ENCODE measurements at places on chromosomes 16 and 17. TPM values are rescaled to one million over a fixed set of nuclear protein-coding genes. Genes with fewer than 3 reads are reported as not detected.

DNA sequence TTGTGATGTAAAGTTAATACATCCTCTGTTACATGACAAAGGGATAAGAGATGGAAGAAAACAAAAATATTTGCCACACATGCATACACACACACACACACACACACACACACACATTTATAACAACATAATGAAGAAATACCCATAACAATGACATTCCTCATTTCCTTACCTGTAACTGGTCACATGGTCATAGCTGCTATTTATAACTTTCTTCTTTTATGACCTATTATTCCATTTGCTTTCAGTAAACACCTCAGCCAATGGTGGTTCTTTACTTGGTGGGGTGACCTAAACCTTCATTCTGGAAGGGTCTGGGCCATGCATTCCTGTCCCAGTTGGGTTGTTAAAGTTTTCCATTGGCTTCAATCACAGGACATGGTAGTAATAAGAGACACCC is 5.3 kb downstream of the MT2A start:
- no peaks in the 10 kb centered on the region for H3K27me3 ChIP-seq
- no peak overlapping the region for H3K27ac ChIP-seq
- H3K36me3 ChIP-seq, result no peaks in the 10 kb centered on the region
- H3K4me3 ChIP-seq, result no peak overlapping the region
- DNase-seq, result no peak

DNA sequence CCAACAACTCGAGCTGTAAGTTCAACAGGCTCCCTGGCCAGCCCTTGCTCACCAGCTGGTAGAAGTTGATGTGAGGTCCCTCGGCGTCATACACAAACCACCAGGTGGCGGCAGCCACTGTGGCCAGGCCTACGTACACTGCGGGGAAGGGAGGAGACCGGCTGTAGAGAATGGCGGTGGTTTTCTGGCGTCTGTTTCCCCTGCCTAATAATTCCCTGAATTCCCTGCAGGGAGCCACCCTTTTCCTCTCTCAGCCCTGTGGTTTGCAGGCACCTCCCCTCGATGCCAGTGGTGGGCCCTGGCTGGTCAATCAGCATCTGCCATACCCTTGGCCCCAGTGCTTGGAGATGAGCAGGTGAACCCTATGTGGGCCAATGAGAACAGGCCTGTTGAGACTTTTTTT is 18.9 kb upstream of the P2RX1 start:
- no peaks in the 10 kb centered on the region for H3K36me3 ChIP-seq
- no peak overlapping the region for H3K4me3 ChIP-seq
- no peak overlapping the region for H3K27ac ChIP-seq
- DNase-seq, result peak; percentile 55

GRCh38 chr16:19605701-19606100 is 50.2 kb downstream of the VPS35L start:
- H3K4me1 ChIP-seq, result no peaks in the 10 kb centered on the region
- H3K27me3 ChIP-seq, result no peaks in the 10 kb centered on the region
- H3K36me3 ChIP-seq, result no peaks in the 10 kb centered on the region
- H3K27ac ChIP-seq, result no peak overlapping the region
- no peak for DNase-seq
- no peak overlapping the region for H3K4me3 ChIP-seq

DNA sequence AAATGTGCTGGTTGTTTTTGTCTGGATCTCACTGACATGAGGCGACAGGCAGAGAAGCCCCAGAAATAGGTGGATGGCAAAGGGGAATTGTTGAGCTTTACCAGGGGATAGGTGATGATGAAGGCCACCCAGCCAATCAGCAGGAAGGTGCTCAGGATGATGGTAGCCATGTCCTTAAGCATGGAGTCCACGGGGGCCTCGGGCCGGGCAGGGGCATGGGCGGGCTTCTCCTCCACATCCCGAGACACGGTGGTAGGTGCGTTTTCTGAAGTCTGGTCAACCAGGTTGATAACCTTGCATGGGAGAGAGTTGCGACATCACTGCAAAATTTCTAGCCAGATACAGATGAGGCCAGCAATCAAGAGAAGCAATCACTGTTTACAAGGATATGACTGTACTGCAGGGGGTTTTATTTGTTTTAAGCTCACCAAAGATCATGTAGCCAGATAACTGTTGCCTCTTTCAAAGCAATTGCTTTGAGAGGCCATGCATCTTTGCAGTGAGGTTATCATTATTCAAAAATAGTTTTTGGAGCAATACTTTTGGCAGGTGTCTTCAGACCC is 37.3 kb upstream of the ICAM2 start:
- peak overlapping the region; percentile 83 for H3K27ac ChIP-seq
- peaks cover 39% of the 10 kb centered on the region for H3K4me1 ChIP-seq
- peaks cover 33% of the 10 kb centered on the region for H3K36me3 ChIP-seq
- no peaks in the 10 kb centered on the region for H3K27me3 ChIP-seq

- H3K4me3 ChIP-seq, result no peak overlapping the region
- no peaks in the 10 kb centered on the region for H3K27me3 ChIP-seq
- H3K4me1 ChIP-seq, result peaks cover 5% of the 10 kb centered on the region
- peaks cover 24% of the 10 kb centered on the region for H3K36me3 ChIP-seq
- no peak for DNase-seq
These were observed 3.9 kb upstream of the SPATA32 start for GRCh38 chr17:45265821-45266220.

DNA sequence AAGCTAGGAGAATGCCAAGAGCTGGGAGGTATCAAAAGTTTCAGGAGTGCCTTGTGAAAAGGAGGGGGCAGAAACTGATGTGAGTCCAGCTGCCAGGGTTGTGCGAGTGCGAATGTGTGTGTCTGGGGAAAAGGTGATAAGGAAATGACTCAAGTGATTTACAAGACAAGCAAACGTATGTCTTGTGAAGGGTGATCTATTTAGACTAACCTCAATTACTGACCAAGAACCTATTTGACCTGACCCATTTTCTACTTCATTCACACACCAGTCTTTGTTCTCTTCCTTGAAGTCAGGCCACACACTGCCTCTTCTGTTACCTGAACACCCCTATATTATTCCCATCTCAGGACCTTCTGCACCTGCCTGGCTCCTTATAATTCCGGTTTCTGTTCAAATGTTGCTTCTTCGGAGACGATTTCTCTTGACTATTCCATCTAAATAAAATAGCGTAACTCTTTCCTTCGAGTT is 1.0 kb downstream of the GDE1 start:
- peak overlapping the region; percentile 85 for H3K4me3 ChIP-seq
- H3K27me3 ChIP-seq, result no peaks in the 10 kb centered on the region
- no peak for DNase-seq
- peaks cover 13% of the 10 kb centered on the region for H3K4me1 ChIP-seq

DNA sequence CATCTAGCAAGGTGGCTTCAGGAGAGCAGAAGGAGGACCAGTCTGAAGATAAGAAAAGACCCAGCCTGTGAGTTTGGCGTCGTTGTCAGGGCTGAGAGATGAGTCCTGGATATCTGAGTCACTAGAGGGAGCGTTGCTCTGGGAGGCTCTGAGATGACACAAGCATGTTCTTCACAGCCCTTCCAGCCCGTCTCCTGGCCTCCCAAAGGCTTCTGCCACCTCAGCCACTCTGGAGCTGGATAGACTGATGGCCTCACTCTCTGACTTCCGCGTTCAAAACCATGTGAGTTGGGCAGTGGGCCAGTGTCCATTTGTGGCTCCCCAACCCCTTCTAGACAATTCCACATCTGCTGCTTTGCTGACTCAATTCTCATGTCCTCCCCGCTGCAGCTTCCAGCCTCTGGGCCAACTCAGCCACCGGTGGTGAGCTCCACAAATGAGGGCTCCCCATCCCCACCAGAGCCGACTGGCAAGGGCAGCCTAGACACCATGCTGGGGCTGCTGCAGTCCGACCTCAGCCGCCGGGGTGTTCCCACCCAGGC is 2.3 kb downstream of the TGFB1I1 start:
- no peak for DNase-seq
- H3K27me3 ChIP-seq, result no peaks in the 10 kb centered on the region

DNA sequence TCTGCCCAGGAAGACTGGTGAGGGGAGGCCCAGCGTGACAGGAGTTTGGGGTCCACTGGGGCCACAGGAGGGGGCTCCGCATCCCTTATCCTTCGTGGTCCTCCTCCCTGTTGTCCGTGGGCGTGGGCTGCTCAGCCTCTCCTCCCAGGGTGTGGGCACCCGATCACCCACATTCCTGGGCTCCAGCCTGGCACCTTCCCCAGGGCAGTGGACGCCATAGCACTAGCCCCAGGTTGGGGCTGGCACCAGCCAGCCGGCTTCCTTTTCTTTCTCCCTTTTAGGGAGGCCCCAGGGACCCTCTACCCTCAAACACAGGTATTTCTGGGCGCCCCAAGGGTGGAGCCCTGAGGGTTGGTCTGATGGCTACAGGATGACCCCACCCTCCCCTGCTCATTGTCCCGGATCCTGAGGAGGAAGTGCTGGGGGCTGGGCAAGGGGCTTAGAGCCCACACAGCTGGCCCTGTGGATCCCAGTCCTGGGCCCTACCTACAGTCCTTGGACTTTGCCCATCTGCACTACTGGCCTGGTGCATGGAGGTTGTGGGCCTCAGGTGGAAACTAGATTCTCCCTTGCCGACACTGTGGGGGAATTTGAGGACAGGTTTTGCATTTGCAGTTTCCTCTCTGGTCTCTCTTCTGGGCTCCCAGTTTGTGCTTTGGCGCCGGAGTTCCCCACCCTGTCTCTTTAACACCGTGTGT is 1.1 kb downstream of the KIF1C start:
- H3K27ac ChIP-seq, result peak overlapping the region; percentile 62
- H3K36me3 ChIP-seq, result peaks cover 14% of the 10 kb centered on the region
- peak; percentile 60 for DNase-seq
- H3K4me3 ChIP-seq, result peak overlapping the region; percentile 92
- peaks cover 4% of the 10 kb centered on the region for H3K4me1 ChIP-seq
- H3K27me3 ChIP-seq, result no peaks in the 10 kb centered on the region

- H3K27me3 ChIP-seq, result no peaks in the 10 kb centered on the region
- no peaks in the 10 kb centered on the region for H3K36me3 ChIP-seq
- H3K4me3 ChIP-seq, result no peak overlapping the region
- no peak overlapping the region for H3K27ac ChIP-seq
These were observed 4.3 kb downstream of the YBX2 start for GRCh38 chr17:7290166-7290565.

GRCh38 chr16:19294156-19294649 is 8.7 kb downstream of the CLEC19A start:
- no peak overlapping the region for H3K4me3 ChIP-seq
- DNase-seq, result no peak
- no peaks in the 10 kb centered on the region for H3K27me3 ChIP-seq
- H3K36me3 ChIP-seq, result no peaks in the 10 kb centered on the region
- no peaks in the 10 kb centered on the region for H3K4me1 ChIP-seq

DNA sequence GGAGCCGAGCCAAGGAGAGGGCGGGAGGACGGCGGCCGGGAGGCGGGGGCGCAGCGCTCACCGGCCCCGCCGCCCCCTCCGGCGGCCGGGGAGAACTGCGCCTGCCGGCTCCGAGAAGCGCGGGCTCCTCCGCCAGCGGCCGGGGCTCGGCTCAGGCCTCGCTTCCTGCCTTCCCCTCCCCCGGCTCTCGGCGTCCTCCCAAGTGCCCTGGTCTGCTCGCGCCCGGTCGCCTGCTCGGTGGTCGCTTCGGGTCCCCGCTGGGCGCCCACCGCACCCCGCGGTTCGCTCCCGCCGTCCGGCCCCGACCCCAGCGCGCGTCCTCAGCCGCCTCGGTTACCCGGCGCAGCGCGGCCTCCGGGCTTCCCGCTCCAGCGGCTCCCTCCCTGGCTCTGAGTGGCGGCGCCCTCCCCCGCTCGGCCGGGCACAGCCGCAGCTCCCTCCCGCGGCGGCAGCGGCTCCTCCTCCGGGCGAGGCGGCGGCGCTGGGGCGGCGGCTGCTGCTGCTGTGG is 313 bp downstream of the UBTF start:
- peaks cover 17% of the 10 kb centered on the region for H3K36me3 ChIP-seq
- H3K4me1 ChIP-seq, result peaks cover 9% of the 10 kb centered on the region
- H3K27ac ChIP-seq, result peak overlapping the region; percentile 93
- peak; percentile 78 for DNase-seq
- peak overlapping the region; percentile 89 for H3K4me3 ChIP-seq

DNA sequence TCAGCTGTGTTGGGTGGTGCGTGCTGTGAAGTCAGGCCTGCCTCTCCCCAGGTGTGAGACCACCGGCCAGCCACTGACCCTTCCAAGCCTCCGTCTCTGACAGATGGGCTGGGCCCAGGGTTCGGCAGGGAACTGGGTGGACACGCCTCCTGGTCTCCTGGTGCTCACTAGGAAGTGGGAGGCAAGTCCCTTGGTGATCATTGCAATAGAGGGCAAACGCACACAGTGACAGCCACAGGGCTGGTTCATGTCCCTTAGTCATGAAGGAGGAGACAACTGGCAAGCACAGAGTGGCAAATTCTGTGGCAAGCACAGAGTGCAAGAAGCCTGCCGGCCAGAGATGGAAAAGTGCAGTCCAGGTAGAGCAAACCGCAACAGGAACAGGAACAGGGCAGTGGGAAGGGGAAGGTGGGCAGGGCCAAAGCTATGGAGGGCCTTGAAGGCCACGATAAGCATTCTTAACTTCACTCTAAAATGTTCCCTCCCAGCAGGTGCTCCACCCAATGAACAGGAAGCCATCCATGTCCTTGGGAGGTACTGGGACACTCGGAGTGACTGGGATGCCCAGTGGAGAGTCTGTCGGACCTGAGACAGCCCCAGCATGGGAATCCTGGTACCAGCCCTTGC is 21.9 kb downstream of the USP7 start:
- no peak overlapping the region for H3K4me3 ChIP-seq
- H3K27me3 ChIP-seq, result no peaks in the 10 kb centered on the region
- no peak for DNase-seq

DNA sequence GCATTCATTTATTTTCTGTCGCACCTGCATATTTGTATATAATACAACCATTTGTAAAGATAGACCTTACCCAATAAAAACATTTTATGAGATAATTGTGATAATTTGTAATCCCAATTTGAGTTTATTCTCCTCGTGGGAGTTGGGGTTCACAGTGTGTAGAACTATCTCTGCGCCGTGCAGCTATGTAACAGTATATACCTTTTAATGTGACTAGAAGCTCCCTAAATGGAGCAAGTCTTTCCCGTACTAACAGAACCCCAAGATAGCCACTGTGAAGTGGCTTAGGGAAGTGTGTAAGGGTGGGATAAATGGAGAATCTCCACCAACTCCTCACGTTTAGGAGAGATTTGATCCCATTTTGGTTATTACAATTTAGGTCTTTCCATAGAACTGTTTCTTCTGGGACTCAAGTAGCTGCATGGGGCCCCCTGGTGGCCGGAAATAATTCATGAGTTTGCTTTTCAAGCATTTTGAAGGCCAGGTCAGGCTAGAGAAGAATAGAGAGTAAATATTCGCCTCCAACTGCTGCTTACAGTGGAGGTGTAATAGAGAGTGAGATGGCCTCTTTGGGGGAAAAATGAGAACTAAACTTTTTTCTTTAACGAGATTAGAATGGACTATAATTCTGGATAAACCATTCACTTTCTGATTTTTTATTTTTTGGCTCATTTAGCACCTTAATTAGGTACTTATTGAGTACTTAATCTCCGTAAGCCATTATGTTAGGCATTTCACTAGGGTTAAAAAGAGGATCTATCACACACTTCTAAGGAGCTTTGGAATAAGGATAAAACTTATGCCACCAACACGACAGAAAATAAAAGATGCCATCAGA is 4.5 kb downstream of the TMEM100 start:
- no peaks in the 10 kb centered on the region for H3K27me3 ChIP-seq
- no peaks in the 10 kb centered on the region for H3K4me1 ChIP-seq
- no peak overlapping the region for H3K27ac ChIP-seq
- H3K36me3 ChIP-seq, result no peaks in the 10 kb centered on the region
- peak; percentile 42 for DNase-seq
- H3K4me3 ChIP-seq, result no peak overlapping the region

Gene CD300C
- polyA plus RNA-seq, result 0.19 TPM

Gene PFN1
- 148 TPM for polyA plus RNA-seq

Gene KCNAB3
- polyA plus RNA-seq, result 8.1 TPM

Gene CCL4
- 0.47 TPM for polyA plus RNA-seq

Gene CYGB
- polyA plus RNA-seq, result 10.3 TPM

Gene UMOD
- 5.5 TPM for polyA plus RNA-seq

Gene GUCY2D
- polyA plus RNA-seq, result 0.04 TPM

Gene GTF3C1
- polyA plus RNA-seq, result 113 TPM

Gene IL21R
- polyA plus RNA-seq, result 0.08 TPM
